ENCODE measurements at places on chromosomes 4 and X.

GRCh38 chrX:318739-319578, at the start of gene GTPBP6:
Gene GTPBP6, minus strand, starts transcription at chrX:318796. Its CDS starts 9 bp downstream, at chrX:318787.
- peak; percentile 96 for DNase-seq

DNA sequence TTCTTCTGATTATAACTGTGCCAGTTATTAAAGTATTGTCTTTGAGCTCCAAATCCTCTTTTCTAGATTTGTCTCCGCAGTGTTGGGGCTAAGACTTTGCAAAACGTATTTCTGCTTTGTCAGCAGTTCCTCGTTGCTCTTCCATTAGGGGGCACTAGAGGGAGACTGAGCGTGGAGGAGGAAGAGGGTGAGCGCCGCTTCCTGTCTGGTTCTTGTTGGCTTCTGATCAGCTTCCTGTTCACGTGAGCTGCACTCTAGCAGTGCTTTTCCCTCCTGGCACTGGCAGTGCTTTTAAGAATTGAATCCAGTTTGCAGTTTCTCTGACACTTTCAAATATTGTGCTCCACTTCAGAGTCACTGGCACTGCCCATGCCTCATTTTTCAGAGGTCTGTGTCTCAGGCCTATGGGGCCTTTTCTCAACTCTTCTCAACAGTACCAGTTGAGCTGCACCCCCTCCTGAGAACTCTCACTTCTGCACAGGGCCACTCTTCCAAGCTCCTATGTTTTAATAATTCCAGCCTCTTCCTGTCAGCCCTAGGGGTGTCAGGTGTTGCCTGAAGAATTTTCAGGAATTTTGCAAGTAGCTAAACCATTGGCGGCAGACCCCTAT, 54.4 kb upstream of the LCORL start:
- DNase-seq = peak; percentile 1

GRCh38 chr4:47383829-47384427, 79.6 kb downstream of the COMMD8 start:
- no peak for DNase-seq

- no peak for DNase-seq
Observed at GRCh38 chr4:120843849-120844527, 78.5 kb downstream of the PRDM5 start.

DNA sequence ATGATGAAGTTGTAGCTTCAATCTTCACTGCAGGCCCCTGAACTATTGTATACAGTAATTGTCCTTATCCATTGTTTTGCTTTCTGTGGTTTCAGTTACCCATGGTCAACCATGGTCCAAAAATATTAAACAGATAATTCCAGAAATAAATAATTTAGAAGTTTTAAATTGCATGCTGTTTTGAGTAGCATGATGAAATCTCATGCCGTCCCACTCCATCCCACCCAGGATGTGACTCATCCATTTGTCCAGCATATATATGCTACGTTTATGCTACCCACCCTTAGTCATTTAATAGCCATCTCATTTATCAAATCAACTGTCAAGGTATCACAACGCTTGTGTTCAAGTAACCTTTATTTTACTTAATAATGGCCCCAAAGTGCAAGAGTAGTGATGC, 34.5 kb downstream of the IQCM start:
- DNase-seq = no peak

GRCh38 chr4:1809754-1810502, 16.8 kb downstream of the FGFR3 start:
- DNase-seq = peak; percentile 53

DNA sequence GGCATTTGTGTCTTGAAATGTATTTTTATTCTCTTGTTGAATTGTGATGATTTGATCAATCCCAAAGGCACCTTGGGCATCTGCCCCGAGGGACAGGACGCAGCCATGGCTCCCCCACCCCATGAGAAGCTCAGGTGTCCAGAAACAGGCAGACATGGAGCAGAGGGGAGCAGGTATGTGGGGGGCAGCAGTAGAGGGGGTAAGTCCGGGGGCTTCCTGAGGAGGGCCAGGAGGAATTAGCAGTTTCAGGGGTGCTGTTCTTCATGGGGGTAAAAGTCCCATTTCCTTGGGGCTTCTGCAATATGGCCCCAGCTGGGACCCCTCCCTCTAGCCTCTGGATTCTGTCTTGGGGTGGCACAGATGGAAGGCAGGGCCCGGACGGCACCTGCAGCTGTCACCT, 67.0 kb upstream of the HMX1 start:
- DNase-seq = no peak

- no peak for DNase-seq
Observed at GRCh38 chrX:42746606-42747005, 31.4 kb downstream of the PPP1R2C start.

- DNase-seq = peak; percentile 37
Observed at GRCh38 chr4:83109480-83110222, 4.9 kb downstream of the PLAC8 start.

- no peak for DNase-seq
Observed at GRCh38 chr4:77703666-77704065, 98.0 kb downstream of the CXCL13 start.

GRCh38 chr4:172688534-172688933, 480.1 kb upstream of the GALNT7 start:
- no peak for DNase-seq

DNA sequence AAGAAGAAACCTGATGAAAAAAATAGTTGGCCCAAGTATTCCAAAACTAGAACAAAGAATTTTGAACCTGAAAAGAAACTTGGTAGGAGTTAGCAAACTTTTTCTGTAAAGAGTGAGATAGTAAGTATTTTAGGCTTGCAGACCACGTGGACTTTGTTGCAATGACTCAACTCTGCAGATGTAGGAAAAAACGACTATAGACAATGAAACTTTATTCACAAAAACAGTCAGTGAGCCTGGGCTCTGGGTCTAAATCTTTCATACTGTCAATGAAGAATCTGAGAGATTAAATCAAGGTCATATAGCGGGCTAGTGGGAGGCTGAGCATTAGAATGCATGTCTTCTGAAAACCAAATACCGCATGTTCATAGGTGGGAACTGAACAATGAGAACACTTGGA, 23.0 kb downstream of the SH3D19 start:
- no peak for DNase-seq

- DNase-seq = no peak
Observed at GRCh38 chr4:4564522-4564921, 22.7 kb upstream of the STX18 start.

- no peak for DNase-seq
Observed at GRCh38 chr4:2243681-2244380, 1.9 kb upstream of the HAUS3 start.

DNA sequence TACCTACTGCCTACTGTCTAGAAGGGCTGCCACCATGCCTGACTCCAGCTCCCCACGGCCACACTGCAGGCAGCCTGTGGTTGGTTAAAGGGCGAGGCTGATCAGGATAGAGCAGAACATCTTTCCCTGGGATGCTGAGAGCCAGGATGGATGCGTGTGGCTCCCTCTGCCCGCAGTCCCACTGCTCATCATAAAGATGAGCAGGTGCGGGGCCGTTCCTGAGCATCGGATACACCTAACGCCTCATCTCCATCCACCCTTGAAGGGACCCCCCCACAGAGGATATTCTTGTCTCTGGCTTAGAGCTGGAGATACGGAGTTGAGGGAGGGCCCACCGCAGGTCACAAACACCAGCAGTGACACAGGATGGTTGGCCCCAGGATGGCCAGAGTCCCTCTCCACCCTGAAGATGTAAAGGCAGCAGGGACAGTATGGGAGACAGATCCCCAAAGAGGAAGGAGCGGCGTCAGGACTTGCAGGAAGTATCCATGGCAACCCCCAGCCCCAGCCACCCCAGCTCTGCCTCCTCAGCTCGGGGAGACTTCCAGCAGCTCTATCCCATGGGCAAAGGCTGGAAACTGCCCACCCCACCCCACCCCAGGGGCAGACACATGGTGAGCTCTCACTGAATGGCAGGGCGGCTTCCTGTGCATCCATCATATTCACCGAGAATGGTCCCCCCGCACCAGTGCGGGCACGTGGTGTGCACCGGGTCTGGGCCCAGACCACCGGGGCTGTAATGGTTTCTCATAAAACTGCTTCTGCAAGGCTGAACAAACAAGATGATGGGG, 19.3 kb downstream of the PPP2R2C start:
- no peak for DNase-seq

GRCh38 chr4:4524364-4524763, 17.5 kb downstream of the STX18 start:
- no peak for DNase-seq

DNA sequence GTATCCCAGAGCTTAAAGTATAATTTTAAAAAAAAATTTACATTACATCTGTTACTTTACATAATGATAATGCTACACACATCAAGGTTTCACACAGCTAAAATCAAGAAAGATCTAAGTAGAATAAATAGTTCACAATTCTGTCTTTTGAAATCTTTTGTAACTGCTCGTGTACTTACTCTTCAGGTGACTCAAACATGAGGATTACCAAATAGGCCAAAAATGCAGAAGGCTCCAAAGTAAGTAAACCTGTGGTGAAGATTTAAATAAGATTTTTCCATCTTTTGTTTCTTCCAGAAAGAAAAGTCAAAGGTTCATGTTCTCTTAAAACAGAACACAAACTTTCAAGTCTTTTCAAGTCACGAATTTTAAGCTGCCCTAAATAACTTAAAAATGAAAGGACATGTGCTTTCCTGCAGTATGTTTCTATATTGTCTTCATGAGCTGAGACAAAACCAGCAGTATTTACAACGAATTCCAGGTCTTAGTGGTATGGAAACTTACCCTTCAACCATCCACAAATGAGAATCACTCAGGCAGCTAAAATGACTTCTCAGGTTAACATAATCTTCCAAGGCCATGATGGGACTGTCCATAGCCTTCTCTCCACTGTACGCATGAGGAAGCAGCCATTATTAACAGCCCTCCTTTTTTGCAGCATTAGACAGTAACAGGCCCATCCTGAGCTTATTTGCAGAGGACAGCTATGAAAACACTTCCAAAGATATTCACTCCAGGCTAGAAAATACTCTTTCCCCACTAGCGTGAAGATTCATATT, 172.8 kb upstream of the EDNRA start:
- DNase-seq = no peak

DNA sequence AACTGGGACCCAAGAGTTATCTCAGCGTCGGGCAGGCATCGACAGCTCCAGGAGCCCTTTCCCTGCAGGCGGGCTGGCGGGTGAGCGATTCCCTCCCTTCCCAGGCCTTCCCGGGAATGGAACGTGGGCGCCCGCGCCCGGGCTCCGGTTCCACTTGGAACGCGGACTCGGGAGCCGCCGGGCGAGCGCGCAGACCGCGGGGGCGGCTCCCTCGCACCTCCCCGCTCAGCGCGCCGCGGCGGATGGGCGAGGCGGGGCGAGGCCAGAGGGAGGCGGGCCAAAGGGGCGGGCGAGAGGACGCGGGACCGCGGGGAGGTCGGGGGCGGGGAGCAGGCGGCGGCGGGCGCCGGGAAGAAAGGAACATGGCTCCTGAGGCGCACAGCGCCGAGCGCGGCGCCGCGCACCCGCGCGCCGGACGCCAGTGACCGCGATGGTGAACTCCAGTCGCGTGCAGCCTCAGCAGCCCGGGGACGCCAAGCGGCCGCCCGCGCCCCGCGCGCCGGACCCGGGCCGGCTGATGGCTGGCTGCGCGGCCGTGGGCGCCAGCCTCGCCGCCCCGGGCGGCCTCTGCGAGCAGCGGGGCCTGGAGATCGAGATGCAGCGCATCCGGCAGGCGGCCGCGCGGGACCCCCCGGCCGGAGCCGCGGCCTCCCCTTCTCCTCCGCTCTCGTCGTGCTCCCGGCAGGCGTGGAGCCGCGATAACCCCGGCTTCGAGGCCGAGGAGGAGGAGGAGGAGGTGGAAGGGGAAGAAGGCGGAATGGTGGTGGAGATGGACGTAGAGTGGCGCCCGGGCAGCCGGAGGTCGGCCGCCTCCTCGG, at the start of gene PKD2:
Gene PKD2 (plus strand): TSS at position 332 of the 818 bp plus-strand sequence. CDS start 99 bp downstream, at position 431.
- peak; percentile 74 for DNase-seq

DNA sequence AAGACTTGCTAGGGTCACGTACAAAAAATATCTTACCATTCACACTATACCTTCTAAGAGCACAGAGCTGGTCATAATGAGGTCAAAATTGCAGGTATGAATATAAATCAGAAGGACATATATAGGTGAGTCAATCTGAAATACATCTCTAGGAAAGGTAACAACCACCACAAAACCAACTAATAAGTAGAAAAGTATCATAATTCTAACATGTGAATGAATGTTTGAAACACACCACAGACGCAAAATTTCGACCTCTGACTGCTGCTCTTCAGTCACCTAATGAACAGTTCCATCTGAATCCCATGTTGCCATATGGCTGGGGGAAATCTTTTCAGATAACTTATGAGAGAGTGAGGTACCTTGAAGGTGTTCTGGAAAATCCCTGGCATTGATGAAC, 22.1 kb downstream of the STAP1 start:
- no peak for DNase-seq

DNA sequence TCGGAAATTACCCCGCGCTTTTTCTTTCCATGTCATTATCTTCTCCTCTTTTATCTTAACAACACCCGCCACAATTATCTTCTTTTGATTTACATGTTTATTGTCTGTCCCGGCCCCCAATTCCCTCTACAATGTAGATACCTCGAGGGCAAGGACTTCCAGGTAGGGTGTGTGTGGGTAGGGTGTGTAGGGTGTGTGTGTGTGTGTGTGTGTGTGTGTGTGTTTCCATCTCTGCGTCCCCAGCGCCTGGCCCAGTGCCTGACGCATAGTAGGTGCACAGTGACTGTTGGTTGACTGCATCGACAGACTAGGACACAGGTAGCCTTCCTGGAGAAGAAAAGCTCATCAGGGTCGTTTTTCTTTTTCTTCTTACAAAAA, 103.1 kb downstream of the UCHL1 start:
- DNase-seq = no peak

- no peak for DNase-seq
Observed at GRCh38 chr4:12116009-12116552, 687.4 kb upstream of the HS3ST1 start.

DNA sequence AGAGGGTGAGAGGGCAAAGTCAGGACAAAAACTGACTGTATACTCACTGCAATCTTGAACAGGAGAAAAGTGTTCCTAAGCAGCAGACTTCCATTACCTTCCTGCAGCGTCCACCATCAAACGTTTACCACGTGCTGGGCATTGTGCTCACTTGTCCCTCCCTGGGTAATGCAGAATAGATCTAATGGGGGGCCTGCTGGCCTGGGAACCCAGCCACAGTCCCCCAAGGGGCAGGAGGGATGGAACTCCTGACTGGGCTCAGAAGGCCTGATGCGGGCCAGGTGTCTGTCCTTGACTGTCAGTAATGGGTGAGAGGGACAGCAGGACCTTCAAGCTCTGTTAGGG, 37.6 kb upstream of the FAM156A start:
- DNase-seq = no peak

DNA sequence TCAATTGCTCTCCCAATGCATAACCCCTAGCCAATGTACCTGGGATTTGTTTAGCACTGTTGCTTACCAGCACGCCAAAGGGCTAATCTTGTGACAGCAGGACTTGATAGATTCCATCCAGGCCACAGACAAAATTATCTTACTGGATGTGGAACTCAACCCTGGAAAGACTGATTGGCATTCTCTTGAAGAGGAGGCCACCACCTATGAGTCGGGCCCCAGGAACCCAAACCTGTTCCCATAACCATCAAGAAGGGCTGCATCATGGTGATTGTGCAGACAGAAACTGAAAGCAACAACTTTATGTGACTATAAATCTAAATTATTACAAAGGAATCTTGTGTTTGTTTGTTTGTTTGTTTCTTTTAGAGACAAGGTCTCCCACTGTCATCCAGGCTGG, 19.9 kb upstream of the TMEM255A start:
- no peak for DNase-seq

GRCh38 chrX:24574743-24575142, 72.4 kb downstream of the PCYT1B start:
- no peak for DNase-seq

Measured in activated CD4-positive, alpha-beta T cell treated with anti-CD3 and anti-CD28 coated beads for 24 hours (primary cell).